Endothelial cell (in vitro differentiated cells): ENCODE measurements at places on chromosomes 4 and X. TPM values are rescaled to one million over a fixed set of nuclear protein-coding genes. Genes with fewer than 3 reads are reported as not detected.

- no peak for DNase-seq
Observed at GRCh38 chr4:137707626-137708025, 175.3 kb upstream of the PCDH18 start.

DNA sequence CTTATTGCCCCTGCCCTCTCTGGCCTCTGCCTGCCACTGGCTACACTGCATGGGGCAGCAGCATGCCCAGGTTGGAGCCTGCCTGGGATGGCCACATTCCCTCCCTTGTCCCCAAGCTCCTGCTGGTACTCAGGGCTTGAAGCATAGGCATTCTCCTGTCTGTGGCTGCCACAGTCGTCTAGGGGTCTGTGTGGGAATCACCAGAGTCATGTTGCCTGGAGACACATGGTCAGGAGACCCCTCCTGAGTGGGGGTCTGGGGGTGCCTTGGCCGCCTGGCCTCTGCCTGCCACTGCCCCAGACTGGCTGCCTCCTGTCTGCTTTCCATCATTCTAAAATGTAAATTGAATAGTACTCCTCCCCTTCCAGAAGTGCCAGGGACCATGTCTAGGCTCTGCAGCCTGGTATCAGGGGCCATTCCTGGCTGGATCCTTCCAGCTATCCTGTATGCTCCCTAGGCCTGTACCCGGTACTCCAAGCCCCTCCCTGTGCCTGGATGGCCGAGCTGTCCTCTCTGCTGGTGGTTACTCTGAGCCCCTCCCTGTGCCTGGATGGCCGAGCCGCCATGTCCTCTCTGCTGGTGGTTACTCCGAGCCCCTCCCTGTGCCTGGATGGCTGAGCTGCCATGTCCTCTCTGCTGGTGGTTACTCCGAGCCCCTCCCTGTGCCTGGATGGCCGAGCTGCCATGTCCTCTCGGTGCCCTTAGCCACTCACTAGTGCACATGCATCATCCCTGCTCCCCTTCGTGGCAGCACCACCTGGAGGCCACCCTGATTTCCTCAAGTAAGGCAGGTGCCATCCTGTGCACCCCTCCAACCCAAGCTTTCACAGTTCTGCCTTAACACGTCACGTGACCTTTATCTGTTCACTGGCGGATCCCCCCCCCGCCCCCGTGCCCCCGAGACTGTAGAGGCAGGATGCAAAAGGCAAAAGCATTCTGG, 5.5 kb upstream of the NKX1-1 start:
- no peak for DNase-seq

GRCh38 chrX:70480660-70481018, 36.0 kb downstream of the DLG3 start:
- no peak for DNase-seq

The DDX60 gene
- total RNA-seq, result 5.0 TPM
